Suprapubic skin (tissue), 4 donors: ENCODE measurements at places on chromosomes 3 and 15. TPM values are rescaled to one million over a fixed set of nuclear protein-coding genes. Genes with fewer than 3 reads are reported as not detected.

The ZMYND10 gene
- 1.6 TPM for total RNA-seq

The EHHADH gene
- total RNA-seq: 6.5 TPM

The CCDC9B gene
- total RNA-seq: 6.1 TPM

The ATP13A3 gene
- total RNA-seq: 63.4 TPM

The DNAH1 gene
- total RNA-seq: 3.4 TPM

The LMAN1L gene
- 0.42 TPM for total RNA-seq
